ENCODE measurements at places on chromosomes 11 and 22.

DNA sequence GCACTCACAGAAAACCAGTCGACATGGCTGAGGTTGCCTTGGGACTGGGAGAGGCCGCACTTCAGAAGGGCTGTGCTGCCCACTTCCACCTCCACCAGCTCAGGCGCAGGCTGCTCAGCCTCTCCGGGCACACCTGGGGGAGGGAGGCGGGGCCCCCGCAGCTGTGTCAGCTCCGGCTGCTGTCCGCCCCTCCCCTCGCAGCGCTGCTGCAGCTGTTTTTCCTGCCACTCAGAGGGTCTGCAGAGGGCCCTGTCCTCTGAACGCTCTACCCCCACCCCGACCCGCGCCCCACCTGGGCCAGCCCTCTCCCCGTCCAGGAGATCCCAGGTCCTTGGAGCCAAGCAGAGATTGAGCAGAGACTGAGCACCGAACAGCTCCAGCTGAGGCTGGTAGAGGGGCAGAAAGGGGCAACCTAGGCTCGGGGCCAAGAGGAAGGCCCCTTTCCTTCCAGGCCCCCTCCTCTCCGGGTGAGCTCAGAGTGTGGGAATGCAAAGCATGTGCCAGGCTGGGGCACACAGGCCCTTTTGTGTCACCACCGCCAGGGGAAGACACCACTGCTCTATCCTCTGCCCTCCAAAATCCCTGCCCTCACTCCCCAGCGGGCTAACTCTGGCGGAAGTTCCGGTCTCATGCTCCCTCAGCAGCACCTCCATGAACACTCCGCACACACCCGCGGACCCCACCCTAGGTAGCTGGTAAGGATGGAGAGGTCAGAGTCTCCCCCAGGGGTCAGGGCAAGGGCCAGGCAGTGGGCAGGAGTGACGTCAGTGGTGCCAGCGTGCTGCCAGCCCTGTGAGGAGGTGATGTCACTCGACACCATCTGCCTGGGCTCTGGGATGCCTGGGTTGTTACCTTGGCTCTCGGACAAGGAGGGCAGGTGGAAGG lies 1.6 kb downstream of the MCAM start:
- peak; percentile 67 for DNase-seq

DNA sequence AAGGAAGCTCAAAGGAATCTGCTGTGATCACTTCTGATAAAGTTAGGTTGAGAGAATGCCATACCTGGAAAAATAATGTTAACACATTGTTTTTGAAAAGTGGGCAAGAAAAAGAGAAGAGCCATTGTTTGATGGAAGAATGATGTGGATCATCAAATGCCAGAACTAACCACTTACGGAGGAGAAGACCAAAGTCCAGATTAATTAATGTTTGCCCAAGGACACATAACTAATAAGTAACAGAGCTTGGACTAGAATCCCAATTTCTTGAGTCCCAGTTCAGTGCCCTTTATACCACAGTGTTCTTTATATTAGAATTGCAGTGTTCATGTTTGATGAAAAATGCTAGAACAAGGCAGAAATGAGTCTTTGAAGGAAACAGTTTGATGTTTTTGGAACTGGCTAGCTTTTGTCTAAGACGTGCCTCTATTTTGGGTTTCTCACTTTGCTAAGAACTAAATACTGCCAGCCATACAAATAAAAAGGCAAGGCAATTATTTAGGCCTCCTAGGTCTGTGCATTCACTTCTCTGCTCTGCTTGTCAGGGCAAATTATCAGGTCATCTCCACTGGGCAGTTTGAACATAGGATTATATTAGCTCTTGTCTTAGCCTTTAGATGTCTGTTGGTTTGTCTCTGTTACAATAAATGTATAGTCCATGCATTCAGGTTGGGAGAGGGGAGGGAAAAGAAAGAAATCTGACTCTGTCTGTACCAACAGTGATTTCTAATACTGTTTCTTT lies 72.3 kb downstream of the TRIM44 start:
- DNase-seq = no peak

- no peak for DNase-seq
Observed at GRCh38 chr11:134516529-134516928, 104.5 kb upstream of the B3GAT1 start.

DNA sequence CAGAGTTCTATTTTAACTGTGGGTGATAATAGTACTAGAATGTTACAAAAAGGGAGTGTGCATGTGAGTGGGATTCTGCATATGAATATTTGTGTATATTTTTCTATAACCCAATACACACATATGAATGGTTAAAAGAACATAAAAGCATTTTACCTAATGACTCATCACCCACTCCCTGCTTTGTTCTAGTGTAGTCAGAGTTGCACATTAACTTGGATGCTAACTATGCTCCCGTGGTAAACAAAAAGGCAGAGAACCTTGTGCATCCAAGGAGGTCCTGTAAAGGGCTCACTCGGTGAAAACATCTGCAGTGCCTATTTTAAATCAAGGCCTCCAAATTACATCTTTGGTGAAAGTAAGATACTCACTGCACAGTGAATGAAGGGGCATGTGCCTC lies 1289.4 kb downstream of the LRRC4C start:
- DNase-seq = no peak

DNA sequence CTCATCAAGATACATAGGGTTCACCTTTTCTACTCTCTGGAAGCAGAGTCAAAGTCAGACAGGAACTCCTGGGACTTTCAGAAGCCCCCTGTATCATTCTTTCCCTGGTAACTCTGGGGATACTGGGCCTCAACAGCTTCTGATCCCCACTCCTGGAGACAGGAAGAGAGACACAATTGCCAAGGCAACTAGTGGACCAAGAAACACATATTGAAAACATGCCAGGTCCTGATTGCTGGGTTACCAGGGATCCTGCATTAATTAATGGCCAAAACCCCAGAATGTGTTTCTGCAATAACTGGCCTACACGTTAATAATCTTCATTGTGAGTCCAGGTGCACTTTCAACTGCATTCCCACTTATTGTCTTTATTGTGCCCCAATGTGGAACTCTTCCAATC lies 260.8 kb upstream of the POU2AF2 start:
- no peak for DNase-seq

- no peak for DNase-seq
Observed at GRCh38 chr11:117232911-117233409, 489 bp downstream of the RNF214 start.
